ENCODE measurements at places on chromosomes 2 and 18.

GRCh38 chr2:127658641-127659407 is 12.9 kb downstream of the GPR17 start:
- no peak for DNase-seq

DNA sequence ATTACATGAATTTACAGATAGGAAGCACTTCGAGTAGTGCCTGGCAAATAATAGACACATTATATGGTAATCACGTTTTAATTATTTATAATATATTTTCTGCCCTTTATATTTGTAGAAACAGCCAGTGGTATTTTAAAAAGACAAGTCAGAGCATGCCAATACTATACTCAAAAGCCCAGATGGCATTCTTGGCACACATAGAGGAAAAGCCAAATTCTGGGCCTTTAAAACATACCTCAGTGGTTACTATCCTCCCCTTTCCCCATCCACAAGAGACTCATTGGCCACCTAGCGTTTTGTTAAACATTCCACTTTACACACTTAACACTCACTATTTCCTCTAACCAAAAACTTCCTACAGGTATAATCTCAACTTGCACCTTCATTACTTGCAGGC is 63.3 kb upstream of the ZNF804A start:
- DNase-seq: no peak

DNA sequence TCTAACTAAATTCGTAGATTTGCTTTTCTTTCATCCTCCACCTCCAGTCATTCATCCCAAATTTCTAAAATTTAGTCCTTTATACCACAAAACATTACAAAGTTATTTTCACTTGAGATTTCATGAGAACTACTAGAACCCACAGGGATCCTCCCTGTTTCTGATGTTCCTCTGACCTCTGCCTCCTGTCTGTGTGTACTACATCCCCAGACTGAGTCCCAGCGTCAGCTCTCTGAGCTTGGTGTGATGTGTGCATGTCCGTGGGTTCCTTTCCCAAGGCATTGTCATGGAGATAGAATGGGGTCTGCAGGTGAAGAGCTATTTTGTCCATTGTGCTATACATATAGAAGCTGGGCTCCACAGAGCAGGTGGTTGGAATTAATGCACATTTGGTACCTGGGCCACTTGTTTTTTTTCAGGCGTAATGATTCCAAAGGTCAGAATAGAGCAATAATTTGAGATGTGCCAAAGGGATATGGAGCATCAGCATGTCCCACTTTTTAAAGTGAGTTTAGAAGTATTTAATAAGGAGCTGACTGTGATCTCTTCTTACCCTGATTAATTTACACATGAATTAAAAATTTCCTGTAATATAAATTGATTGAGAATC is 151.2 kb upstream of the BOD1L2 start:
- DNase-seq: no peak

- peak; percentile 62 for DNase-seq
Observed at GRCh38 chr2:231714639-231715498, 6.5 kb downstream of the PTMA start.

- DNase-seq: no peak
Observed at GRCh38 chr2:17658251-17658843, 95.3 kb downstream of the SMC6 start.

GRCh38 chr2:54724560-54725342 is 1.3 kb downstream of the EML6 start:
- DNase-seq: no peak

- DNase-seq: no peak
Observed at GRCh38 chr2:64328756-64329155, 125.2 kb upstream of the LGALSL start.

DNA sequence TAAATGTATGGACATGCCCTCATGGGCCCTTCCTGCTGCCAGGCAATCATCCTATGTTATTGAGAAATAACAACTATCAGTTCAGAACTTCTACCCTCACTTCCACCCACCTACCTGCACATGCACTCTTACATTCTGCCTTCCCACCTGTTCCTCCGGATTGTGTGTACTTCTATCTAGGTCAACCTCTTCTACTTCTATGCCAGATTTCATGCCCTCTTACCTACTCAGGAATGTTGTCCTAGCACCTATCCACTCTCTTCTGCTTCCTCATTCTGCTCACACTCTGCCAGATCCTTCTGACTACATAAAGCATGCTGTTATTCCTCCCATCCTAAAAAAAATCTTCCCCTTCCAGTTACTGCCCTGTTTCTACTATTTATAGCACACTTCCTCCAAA is 333.5 kb downstream of the IRS1 start:
- no peak for DNase-seq

- DNase-seq: no peak
Observed at GRCh38 chr2:156443089-156443488, 6.9 kb downstream of the GPD2 start.

- no peak for DNase-seq
Observed at GRCh38 chr2:237661799-237662328, 34.5 kb downstream of the LRRFIP1 start.

DNA sequence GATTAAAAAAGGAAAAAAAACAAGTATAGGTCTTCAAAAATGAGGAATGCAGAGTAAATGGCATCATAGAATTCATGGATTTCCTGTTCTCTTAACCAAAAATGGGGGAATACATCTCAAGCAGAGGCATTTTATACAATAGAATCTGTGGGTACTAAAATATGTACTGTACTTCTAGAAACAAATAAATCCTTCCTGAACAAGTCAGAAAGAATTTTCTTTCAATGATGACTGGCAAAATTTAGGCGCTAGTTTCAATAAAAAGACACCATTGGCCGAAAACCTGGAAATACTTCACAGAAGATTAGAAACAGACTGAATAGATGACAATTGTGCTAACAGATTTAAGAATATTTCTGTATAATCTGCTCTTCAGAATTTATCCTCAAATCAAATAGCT is 15.1 kb downstream of the TRAK2 start:
- DNase-seq: no peak

- DNase-seq: no peak
Observed at GRCh38 chr2:34806396-34806795, 1207.3 kb upstream of the FAM98A start.

DNA sequence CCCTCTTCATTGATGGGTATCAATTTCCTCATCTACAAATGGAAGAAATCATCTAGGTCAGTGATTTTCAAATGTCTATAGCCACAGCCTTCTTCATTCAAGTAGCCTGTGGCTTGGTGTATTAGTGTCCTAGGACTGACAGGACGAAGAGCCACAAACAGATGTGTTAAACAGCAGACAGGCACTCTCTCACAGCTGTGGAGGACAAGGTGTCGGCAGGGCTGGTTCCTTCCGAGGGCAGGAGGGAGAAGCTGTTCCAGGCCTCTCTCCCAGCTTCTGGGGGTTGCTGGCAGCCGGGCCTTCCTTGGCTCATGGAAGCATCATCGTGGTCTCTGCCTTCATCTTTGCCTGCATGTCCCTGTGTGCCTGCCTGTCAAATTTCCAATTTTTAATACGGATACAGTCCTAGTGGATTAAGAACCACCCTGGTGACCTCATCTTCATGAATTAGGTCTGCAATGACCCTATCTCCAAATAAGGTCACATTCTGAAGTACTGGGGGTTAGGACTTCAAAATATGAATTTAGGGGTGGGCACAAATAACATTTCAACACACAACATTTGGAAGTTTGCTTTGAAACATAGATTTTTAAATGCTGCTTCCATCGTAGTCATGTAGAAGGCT is 86.5 kb downstream of the PTGR3 start:
- DNase-seq: no peak

DNA sequence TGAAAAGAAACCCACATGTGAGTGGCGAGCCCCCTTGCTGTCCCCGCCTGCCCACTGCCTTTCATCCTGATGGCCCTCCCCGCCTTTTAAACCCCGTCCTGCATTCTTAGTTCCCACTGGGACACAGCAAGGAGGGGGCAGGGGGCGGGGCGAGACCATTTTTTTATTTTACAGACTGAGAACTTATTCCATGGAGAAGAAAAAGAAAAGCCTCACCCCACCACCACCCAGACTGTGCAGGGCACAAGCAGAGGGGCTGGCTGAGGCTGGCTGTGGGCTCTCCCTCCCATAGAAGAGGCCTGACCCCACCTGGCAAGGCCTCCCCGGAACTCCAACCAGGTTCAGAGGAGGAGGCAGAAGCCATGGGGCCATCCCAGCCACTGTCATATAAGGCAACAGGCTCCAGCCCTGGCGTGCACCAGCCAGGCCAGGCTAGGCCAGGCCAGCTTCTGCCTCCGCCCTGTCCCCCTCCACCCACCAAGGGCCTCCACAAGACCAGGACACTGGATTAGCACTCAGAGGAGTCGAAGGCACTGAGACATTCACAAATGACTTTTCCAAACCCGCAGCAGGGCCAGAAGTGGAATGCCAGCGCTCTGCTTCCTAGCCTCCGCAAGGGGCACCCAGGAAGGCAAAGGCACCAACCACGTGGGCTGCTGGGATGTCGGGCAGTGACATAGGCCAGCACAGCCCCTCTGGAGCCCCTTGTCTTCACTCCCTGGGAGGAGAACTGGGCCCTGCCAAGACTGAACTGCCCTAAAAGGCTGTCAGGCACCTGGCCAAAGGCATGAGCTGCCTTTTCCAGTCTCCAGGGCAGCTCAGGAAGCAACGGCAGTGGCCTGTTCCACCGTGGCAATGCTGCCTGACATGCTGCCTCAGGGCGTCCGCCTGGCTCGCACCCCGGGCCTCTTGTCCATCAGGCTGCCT is 37.5 kb upstream of the SEMA4C start:
- no peak for DNase-seq

DNA sequence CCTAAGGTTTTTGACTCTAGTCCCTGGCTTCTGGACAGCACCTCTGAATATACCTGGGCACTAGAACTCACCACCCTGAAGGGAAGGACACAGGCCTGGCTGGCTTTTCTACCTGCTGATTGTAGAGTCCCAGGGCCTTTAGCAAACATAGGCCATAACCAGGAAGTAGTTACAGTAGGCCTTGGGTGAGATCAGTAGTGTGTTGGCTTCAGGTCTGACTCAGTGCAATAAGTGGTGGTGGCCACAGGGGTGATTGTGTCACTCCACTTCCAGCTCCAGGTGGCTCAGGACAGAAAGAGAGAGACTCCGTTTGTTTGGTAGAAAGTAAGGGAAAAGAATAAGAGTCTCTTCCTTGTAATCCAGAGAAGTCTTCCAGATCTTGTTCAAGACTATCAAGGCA is 101.7 kb upstream of the LGALSL start:
- no peak for DNase-seq

DNA sequence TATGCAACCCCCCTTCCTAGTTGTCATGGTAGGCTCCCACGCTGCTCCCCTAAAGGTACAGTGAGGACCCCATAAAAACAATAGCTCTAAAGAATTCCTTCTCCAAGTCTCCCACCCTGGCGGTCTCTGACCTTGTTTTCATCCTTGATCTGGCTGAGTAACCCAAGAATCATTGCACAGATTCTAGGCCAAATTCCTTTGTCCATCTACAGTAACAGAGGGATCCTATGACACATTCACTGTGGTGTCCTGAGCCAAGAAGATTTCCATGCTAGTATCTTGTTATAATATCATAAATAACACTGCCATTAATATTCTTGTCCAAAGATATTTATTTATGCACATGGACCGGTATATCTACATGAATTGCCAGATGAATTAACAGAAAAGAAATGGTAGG is 240.2 kb downstream of the CYP26B1 start:
- DNase-seq: no peak

GRCh38 chr18:54181856-54182602 is 42.4 kb downstream of the MBD2 start:
- DNase-seq: no peak

GRCh38 chr2:74573747-74574562 is 19.4 kb downstream of the DOK1 start:
- peak; percentile 96 for DNase-seq

- DNase-seq: no peak
Observed at GRCh38 chr2:234444893-234445292, 52.0 kb downstream of the ARL4C start.

GRCh38 chr2:3349211-3349693 is 28.4 kb downstream of the EIPR1 start:
- DNase-seq: no peak

DNA sequence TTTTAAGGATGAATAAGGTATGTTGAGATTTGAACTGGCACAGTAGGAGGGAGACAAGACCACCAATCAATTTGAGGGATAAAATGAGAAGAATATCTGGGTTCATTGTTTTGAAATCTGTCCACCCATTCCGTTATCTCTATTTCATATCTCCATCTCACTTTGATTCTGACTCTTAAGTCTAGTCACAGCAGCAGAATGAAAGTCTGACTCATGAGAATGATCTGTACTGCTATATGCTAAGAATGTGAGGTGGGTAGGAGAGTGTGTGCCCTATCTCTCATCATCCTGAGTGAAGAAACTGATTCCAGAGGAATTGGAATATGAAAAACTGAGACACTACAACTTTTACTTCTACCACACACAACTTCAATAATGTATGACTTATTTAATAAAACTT is 1994.5 kb upstream of the PIK3C3 start:
- DNase-seq: no peak

DNA sequence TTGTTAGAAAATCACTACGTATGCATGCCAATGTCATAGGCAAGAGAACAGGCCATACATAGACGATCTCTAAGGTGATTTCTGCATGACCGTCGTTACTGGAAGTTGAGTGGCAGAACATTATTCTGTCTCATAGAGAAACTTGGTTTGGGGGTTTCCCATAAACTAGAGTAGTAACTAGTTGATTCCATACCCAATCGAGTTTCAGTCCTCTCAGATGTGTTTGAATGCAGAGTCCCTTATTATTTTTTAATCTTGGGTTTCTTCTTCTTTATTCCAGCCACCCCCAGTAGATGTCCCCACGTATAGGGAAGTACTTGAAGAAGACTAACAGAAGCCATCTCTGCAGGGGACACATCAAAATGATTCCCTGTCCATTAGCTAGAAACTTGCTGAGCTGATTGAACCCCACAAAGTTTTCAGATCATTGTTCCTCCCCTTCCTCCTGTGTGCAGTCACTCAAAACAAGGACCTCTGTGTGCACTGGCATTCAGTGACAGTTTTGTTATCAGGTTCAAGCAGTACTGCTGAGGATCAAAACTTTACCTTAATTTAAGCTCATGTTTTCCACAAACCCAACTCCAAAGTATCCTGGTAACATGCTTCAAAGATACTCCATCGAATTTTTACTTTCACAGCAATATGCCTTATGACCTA is 68.4 kb upstream of the CDCA7 start:
- no peak for DNase-seq

- no peak for DNase-seq
Observed at GRCh38 chr2:53636596-53636995, 131.0 kb upstream of the CHAC2 start.

GRCh38 chr2:108971661-108972566 is 17.1 kb downstream of the EDAR start:
- no peak for DNase-seq

Data from COLO829 (cell line).